ENCODE measurements at places on chromosomes 1 and 21.

GRCh38 chr1:184462155-184462554 lies 75.3 kb downstream of the C1orf21 start:
- DNase-seq, result no peak

DNA sequence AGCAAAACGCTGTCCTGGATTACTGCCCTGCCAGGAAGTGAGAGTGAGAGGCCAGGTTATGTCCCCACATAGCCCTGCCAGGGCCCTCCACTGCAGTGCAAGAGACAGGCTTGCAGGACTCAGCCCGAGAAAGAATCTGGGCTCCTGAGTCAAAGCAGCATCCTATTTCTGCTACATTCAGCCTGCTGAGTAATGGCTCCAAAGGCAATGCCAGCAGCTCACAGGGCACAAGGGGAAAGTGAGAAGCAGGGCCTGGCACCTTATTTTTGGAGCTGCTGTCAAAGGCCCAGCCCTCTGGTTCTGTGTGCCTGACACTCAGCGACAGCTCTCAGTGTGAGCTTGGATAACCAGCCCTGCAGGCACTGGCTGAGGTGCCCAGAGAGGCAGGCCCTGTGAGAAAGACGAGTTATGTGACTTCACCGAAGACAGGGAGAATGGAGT lies 83.9 kb downstream of the DTL start:
- no peak for DNase-seq

GRCh38 chr21:36727866-36728265 lies 29.0 kb downstream of the SIM2 start:
- no peak for DNase-seq

- no peak for DNase-seq
Observed at GRCh38 chr1:157363660-157364140, 188.6 kb downstream of the FCRL5 start.

- DNase-seq, result no peak
Observed at GRCh38 chr1:102191723-102192122, 195.0 kb upstream of the OLFM3 start.

DNA sequence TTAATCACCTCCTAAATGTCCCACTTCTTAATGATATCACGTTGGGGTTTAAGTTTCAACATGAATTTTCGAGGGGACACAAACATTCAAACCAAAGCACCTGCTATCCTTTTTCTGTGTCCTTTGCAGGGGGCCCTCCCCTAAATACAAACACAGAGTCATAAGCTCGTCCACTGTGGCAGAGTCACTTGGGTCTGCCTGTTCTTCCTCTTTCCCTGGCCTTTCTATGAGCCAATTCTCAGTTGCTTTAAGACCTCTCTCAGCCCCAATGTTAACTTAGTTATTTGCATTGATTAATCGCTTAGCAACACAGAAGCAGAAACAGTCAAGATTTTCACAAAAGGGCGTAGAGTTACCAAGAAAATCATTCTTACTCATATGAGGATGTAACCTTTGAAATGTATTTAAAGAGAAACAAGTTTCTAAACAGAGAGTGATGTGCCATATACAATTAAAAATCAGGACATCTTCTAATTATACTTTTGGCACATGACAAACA lies 14.9 kb downstream of the APCS start:
- no peak for DNase-seq

DNA sequence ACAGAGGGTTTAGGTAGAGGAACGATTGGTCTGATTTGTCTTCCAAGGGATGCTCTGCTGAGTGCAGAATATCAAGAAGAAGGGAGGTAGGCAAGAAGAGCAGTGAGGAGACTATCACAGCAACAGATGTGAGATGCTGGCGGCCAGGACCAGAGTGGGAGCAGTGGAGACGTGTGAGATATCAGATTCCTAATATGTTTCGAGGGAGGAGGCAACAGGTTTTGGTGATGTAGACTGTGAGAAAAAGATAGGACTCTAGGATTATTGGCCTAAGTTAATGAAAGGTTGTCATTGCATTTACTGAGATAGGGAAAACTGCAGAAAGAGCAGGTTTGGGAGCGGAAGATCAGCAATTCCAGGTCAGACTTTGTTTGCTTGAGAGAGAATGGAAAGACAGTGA lies 182.9 kb downstream of the FMN2 start:
- no peak for DNase-seq

- DNase-seq, result no peak
Observed at GRCh38 chr21:32298658-32299081, at the start of gene MRAP. TSS of gene MRAP (plus strand) at chr21:32298855. CDS start at chr21:32298972, 117 bp downstream.

DNA sequence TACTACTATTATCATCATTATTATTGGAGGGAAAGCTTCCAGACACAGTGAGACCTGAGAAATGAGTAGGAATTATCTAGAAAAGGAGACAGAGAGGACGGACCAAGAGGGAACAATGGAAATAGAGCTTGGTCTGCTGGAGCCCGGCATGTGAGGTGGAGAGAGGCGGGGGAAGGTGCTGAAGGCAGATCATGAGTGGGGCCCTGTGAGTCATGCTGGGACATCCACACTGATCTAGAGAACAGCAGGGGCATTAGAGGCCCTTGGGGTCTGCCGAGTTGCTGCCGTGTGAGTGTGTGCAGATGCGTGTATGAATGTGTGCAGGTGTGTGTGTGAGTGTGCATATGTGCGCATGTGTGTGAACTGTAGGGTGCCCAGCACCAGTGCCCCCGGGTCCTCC lies 65.7 kb downstream of the TMCO4 start:
- DNase-seq, result no peak

GRCh38 chr1:1678581-1679380 lies 13.8 kb downstream of the SLC35E2B start:
- DNase-seq, result peak; percentile 59

DNA sequence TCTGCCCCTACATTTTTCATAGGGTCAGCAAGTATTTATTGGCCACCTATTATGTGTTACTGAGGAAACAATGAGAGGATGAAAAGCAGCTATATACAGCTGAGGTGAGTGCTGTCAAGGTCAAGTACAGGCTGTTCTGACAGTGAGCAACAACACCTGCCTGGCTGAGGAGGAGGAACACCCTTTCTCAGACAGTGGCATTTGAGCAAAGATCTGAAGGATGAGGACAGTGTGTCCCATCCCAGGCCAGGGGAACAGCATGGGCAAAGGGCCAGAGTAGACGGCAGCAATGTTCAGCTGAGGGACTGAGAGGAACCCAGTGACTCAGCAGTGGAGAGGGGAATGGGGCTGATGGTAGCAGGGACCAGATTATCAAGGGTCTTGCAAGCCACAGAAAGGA lies 101.0 kb downstream of the ELAVL4 start:
- no peak for DNase-seq

GRCh38 chr21:31398574-31398973 lies 54.5 kb upstream of the TIAM1 start:
- no peak for DNase-seq

DNA sequence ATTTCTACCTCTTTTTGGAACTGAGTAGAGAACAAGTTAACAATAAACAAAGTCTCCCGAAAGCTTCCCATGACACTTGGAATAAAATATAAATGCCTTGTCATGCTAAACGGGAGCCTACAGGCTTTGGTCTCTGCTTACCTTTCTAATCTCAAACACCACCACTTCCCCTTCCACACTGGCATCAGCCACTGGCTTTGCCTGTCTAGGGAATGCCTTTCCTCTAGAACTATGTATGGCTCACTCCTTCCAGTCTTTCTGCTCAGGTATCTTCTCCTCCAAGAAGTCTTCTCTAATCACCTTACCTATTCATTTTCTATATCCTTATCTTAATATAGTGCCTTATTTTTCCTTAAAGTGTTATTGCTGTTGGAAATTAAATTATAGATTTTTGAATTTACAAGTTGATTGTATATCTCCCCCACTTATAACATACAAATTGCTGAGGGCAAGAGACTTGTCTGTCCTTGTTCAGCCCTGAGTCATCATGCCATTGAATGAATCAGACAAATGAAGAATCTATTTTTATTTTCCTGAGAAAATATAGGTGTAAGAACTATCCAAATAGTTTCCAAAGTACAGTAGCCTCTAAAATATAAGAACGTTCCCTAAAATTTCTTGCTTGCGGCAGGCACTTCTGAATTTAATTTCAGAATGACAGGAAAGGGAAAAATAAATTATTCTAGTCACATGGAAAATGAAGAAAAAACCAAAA lies 119.2 kb downstream of the TM2D1 start:
- no peak for DNase-seq

DNA sequence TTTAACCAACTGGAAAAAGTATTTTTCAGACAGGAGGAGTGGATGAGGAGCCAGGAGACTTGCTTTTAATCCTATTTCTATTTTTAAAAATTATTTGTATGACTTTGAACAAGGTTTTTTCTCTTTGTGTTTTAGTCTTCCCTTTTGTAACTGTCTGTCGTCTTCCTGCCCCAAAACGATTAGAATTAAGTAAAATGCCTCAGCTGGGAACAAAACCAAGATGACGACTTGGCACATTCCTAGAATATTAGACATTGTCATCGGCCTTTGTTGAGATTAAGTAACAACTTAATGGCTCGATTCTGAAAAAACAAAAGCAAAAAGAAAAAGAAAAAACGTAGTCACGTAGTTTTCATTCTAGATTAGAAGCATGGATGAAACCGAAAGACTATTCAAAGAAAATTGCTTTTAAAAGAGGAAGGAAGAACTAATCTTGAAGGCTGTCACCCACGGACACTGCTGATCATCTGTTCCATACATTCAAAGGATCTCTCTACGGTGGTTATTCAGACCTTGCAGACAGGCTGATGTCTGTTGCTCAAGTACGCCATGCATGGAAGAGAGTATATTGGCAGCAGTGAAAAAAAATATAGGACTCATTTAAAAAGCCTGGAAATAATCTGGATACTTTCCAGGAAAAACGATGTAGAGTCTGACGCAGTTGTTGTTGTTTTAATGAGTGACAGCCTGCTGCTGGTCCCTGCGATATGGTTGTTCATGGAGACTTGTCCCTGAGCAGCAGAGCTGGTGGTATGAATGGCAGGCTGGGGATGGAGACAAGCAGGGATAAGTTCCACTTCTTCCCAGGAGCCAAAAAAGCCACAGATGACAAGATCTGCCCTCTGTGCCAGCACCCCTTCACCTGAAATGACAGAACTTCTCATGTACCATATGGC lies 16.8 kb downstream of the GNG4 start:
- no peak for DNase-seq

DNA sequence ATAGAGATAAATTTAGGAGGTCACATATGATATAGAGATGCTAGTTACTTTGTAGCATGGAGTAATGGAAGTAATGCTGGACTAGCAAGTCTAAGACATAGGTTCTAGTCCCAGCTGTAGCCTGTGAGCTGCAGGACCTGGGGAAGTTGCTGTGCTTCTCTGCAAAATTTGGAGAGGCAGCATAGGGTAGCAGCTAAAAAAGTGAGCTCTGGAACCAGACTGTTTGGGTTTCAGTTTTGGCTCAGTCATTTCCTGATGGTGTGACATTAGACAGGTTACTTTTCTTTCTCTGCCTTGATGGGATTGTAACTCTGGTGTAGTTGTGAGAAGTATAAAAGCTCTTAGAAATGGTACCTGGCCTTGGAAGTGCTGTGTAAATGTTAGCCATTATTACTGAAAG lies 3.3 kb downstream of the METTL13 start:
- no peak for DNase-seq

DNA sequence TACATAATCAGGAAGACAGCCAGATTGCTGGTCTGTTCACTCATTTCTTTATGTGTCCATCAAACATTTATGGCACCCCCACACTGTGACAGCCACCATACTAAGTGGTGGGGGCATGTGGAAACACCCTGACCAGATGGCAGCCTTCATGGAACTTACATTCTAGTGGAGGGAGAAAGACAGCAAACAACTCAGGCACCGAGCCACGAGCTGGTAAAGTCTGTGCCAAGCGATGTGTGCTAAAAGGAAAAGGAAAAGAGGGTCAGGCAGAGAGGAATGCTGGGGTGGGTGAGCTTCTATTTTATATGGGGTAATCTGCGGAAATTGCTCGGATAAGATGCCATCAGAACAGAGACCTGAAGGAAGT lies 33.2 kb upstream of the CD2 start:
- no peak for DNase-seq

DNA sequence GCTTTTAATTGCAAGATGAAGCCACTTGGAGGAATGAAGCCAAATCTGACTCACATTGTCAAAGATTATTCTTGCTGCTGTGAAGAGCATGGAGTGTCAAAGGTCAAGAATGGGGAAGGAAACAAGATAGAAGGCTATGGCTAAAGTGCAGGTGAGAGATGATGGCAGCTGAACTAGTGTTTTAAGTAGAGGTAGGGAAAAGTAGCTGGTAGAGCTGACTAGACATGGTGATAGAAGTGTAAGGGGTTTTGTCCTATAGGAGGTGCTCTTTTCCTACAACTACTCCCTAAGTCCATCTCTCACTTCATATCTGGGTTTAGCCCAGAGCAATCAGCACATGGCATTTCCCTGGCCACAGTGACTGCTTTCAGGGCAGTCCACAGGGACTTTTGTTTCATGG lies 11.8 kb downstream of the UBE2T start:
- DNase-seq, result no peak

GRCh38 chr1:3568815-3569435 lies 42.4 kb downstream of the MEGF6 start:
- DNase-seq, result no peak

- DNase-seq, result no peak
Observed at GRCh38 chr1:189701606-189702005, 776.1 kb downstream of the BRINP3 start.

DNA sequence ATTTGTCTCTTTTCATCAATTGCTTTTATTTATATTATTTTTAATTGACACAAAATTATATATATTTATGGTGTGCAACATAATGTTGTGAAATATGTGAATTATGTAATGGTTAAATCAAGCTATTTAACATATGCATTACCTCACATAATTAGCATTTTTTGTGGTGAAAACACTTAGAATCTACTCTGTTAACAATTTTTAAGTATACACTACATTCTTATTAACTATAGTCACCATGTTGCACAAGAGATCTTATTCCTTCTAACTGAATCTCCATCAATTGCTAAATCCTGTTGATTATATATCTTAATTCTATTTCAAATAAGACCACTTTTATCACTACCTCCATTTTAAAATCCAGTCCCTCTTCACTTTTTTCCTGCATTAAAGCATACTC lies 42.5 kb downstream of the PLPPR5 start:
- no peak for DNase-seq

DNA sequence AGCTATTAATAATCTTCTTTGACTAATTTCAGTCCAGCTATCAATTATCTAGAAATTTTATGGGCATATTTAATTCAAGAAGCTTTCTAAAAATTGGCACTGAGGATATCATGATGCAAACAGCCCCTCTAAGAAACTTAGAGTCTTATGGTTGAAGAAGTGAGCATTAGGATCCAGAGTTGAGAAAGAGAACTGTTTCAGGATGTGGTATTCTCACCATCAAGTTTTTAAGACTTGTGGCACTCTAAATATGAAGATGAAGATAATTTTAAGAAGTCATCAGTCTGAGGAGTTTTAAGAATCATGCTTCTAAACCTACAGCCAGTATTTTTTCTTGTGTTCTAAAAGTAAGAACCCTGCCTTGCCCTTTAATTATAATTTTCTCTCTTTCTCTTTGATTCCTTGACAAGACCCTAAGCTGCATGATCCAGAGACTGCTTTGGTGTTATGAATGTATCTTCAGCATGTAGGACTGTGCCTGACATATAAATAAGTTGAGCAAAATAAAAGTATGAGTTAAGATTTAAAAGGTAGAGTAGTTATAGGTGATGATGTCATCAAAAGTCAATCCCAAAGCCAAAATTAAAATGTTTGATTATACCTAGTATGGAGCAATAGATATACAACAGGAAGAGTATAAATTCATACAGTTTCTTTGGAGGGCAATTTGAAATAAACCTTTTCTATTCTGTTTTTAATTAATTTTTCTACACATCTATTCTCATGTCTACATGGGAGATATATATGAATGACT lies 39.1 kb downstream of the RPS6KC1 start:
- DNase-seq, result no peak

GRCh38 chr1:46585312-46585938 lies 18.6 kb downstream of the MKNK1 start:
- DNase-seq, result no peak
